HCT116 (cell line): ENCODE measurements at places on chromosomes 12 and 14. TPM values are rescaled to one million over a fixed set of nuclear protein-coding genes. Genes with fewer than 3 reads are reported as not detected.

GRCh38 chr12:71948390-71948789, 9.7 kb downstream of the TPH2 start:
- no peak overlapping the region for H3K27ac ChIP-seq
- no peak for DNase-seq
- no peaks in the 10 kb centered on the region for H3K4me1 ChIP-seq
- H3K36me3 ChIP-seq = no peaks in the 10 kb centered on the region
- no peak overlapping the region for H3K4me3 ChIP-seq

GRCh38 chr12:125050868-125051267, 14.4 kb upstream of the AACS start:
- H3K36me3 ChIP-seq = no peaks in the 10 kb centered on the region
- no peaks in the 10 kb centered on the region for H3K27me3 ChIP-seq
- DNase-seq = no peak
- H3K27ac ChIP-seq = no peak overlapping the region

DNA sequence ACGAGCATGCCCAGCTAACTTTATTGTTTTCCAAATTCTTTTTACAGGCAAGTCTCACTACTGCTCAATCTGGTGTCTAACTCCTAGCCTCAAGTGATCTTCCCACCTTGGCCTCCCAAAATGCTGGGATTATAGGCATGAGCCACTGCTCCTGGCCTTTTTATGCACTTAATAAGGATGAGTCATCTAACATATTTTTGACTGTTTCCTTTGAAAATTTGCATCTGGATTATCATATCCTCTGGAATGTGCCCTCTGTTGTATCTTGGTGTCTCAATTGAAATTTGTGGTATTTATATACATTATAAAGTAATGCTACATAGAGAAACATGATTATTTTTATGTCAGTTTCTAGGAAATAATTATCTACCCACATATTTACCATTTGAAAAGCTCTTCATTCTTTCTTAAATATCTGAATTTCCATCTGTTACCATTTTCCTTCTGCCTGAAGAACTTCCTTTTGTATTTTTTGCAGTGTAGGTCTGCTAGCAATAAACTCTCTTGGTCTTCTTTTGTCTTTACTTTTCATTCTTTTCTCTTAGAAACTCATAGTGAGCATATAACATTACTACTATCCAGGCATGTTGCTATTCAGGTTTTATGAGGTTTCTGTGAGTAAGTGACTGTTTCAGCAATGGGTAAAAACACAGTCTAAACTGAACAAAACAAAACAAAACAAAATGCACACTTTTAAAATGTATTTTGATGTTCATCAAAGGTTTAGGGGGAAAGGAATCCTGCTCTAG, 52.8 kb upstream of the CNOT2 start:
- no peak overlapping the region for H3K27ac ChIP-seq
- DNase-seq = no peak
- no peak overlapping the region for H3K4me3 ChIP-seq
- no peaks in the 10 kb centered on the region for H3K36me3 ChIP-seq
- no peaks in the 10 kb centered on the region for H3K27me3 ChIP-seq
- H3K4me1 ChIP-seq = peaks cover 11% of the 10 kb centered on the region

WSCD2 gene
- total RNA-seq = 0.05 TPM

GRCh38 chr12:53299101-53299453, 418 bp upstream of the MYG1 start:
- peak overlapping the region; percentile 90 for H3K27ac ChIP-seq
- H3K4me3 ChIP-seq = peak overlapping the region; percentile 82
- no peaks in the 10 kb centered on the region for H3K27me3 ChIP-seq
- H3K36me3 ChIP-seq = peaks cover 33% of the 10 kb centered on the region
- peaks cover 27% of the 10 kb centered on the region for H3K4me1 ChIP-seq

KRT71 gene
- total RNA-seq = not detected

DNA sequence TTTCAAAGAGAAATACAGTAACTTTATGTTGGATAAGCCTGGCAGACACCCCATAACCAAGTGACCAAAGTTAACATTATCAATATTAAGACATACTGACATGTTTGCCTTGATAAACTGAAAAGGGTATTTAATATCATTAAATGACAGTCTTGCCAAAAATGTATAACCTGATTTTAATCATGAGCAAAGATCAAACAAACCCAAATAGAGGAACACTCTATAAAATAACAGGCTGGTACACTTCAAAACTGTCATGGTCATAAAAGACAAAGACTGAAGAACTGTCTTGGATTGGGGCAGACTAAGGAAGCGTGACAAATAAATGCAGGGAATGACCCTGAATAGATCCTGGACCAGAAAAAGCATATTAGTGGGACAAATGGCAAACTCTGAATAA, 64.0 kb downstream of the AKAP6 start:
- H3K36me3 ChIP-seq = no peaks in the 10 kb centered on the region
- H3K27me3 ChIP-seq = no peaks in the 10 kb centered on the region
- no peak for DNase-seq
- no peaks in the 10 kb centered on the region for H3K4me1 ChIP-seq
- H3K27ac ChIP-seq = no peak overlapping the region
